ENCODE measurements at places on chromosomes 12 and 14.

- DNase-seq = no peak
Measured at GRCh38 chr12:84919271-84919670, 6.7 kb upstream of the SLC6A15 start.

DNA sequence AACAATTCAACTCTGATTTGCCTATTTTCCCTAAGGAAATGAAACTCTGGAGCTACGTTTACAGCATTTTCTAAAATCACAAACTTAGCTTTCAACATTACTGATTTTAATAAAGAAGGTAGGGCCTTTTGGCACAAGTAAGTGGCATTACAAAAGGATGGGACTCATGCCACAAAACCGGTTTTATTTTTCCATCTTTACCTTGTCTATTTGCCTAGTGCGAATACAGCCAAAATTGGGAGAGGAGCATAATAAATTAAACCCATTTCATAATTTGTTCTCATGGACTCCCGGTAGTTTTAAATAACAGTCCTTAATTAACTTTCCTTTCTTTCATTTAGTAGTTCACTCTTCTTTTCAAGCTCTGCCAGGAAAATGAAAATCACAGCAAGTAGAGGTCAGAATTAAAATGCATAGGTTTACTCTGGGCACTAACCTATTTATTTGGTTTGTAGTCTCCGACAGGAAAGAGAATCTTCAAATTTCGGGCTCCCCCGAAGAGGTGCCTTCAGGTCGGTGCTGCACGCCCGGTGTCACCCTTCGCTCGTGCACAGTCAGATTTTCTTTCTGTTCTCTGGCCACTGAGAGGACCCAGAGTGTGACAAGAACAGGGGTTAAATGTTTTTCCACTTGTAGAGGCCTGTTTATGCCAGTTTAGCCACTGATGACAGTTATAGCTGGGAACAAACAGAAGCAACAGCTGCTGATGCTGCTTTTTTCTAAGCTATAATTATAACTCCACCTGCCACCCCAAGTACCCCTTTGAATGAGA, at the start of gene BEST3:
Gene BEST3 (minus strand): TSS at position 535 of the 772 bp plus-strand sequence. CDS start 1,505 bp downstream, outside the sequence.
- no peak for DNase-seq

DNA sequence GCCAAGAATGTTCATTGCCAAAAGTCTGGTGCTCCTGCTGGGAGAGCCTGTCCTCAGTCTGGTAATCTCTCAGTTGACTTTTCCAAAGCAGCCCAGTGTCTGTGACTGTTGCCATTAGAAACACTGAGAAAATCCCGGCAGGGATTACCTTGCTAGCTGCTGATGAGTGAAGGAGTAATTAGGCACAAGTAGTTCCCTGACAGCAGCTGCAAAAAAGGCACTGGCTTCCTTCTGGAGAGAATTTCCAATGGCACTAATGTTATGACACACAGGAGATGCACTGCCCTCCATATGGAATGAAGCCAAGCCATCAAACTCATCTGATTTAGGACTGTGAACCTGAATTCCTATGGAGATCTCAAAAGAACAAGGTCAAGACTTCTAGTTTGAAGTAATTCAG, 1321.2 kb upstream of the SEL1L start:
- DNase-seq = no peak

DNA sequence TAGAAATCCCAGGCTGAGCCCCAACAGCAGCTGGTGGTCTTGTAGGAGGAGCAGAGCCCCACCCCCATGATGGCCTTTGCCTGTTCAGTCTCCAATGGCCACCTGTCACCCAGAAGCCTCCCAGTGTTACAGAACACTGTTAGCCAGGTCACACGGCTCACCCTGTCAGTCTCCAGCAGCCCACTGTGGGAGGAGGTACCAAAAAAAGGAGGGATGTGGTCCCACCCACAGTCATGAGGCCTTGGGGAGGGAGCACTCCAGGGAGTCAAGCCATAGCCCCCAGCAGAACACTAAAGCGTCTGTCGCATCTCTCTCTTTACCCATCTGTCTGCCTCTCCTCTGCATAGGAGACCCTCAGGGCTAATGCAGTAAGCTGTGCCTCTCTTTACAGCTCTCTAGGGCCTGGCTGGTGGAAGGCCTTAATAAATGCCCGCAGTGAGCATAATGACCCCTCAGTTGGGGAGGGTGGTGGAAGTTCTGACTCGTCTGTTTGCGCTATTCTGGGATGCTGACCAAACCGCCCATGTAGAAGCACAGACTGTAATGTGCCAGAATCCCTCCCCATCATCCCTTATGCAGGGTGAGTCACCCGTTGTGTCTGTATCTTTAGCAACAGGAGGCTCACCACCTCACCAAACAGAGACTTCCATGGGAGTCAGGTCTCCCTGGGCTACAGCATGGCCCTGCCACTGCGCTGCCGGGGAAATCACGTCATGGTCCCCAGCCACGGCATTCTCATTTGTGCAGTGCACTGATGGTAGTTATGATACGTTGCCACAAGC, 14.6 kb downstream of the C14orf132 start:
- no peak for DNase-seq

DNA sequence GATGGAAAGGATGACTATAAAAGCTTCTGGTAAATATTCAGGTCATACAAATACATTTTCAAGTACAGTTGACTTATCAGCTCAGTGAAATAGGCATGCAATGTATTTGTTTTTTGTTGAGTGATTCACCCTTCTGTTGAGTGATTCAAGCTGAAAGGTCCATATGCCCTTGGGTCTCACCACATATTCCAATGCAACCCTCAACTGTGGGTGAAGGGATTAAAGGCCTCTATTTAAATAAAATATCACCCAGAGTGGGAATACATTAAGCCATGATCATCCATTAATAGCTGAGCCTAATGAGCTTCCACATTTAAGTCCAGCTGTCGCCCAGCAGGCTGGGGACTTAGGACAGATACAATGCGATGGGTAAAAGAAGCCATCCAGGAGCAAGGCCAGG, 120.2 kb downstream of the CRACR2A start:
- no peak for DNase-seq

Data from stimulated activated naive CD4-positive, alpha-beta T cell (primary cell).